SJSA1 (cell line): ENCODE measurements at places on chromosomes 1 and 21. TPM values are rescaled to one million over a fixed set of nuclear protein-coding genes. Genes with fewer than 3 reads are reported as not detected.

LRRC3 gene
- total RNA-seq: 1.6 and 3.0 TPM in 2 replicates

UBE4B gene
- 26.0 and 35.2 TPM in 2 replicates for total RNA-seq

PIK3CD gene
- 9.0 and 15.7 TPM in 2 replicates for total RNA-seq

RIPPLY3 gene
- 1.7 TPM in 1 of 2 replicates, not detected in the other for total RNA-seq

FMO2 gene
- not detected in 2 replicates for total RNA-seq

NECTIN4 gene
- total RNA-seq: 0.21 TPM in 1 of 2 replicates, not detected in the other

DNA sequence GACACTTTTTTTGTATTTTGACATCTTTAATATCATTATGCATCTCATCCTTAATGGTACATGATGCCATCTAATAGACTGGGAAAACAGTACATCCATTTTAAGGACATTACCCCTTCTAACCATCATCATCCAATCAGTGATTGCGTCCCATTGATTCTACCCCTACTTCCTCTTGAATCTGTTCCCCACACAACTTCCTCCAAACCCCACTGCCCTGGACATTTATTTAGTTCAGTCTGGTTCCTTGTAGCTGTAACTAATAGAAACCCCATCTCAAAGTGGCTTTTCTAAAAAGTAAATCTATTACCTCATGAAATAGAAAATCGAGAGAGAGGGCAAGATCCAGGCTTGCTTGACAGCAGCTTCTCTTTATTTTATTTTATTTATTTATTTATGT is 2.1 kb upstream of the ITLN1 start:
- no peak for DNase-seq
- peaks cover 7% of the 10 kb centered on the region; the same call in 1 of the 2 replicates for H3K27me3 ChIP-seq
- no peaks in the 10 kb centered on the region for H3K36me3 ChIP-seq

DNA sequence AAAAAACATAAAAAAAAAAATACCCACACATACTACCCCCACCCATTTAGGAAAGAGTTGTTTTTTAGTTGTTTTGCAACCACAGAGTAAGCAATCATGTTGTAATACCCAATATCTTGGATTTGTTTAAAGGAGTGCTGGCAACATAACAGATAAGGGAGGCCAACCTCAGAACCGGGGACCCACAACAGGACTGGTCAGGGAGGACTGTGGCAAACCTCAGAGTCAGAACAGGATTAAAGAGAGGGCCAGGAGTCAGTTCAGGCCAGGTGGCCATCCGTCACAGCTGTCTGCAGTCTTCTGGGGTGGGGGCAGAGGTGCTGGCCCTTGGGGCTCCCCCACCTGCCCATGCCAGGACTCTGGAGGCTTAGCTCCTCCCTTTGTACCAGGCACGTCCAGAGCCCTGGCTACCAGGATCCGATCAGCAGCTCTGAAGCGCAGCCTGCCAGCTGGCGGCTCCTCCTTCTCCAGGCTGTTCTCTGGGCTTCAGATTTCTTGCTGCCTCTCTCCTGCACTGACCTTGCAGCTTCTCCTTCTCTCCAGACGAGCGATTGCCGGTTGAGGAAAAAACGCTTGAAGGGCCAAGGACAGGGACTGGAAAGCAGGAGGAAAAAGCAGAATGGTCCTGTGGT is 7.9 kb downstream of the H6PD start:
- no peak overlapping the region for H3K27ac ChIP-seq
- DNase-seq: no peak
- no peaks in the 10 kb centered on the region for H3K27me3 ChIP-seq
- peaks cover 6% of the 10 kb centered on the region for H3K36me3 ChIP-seq
- peaks cover 19% of the 10 kb centered on the region for H3K4me1 ChIP-seq

GRCh38 chr1:41638086-41639024 is 153.9 kb upstream of the EDN2 start:
- H3K4me3 ChIP-seq: no peak overlapping the region
- no peak for DNase-seq
- H3K36me3 ChIP-seq: no peaks in the 10 kb centered on the region
- H3K27ac ChIP-seq: no peak overlapping the region
- H3K4me1 ChIP-seq: peaks cover 24% of the 10 kb centered on the region

DNA sequence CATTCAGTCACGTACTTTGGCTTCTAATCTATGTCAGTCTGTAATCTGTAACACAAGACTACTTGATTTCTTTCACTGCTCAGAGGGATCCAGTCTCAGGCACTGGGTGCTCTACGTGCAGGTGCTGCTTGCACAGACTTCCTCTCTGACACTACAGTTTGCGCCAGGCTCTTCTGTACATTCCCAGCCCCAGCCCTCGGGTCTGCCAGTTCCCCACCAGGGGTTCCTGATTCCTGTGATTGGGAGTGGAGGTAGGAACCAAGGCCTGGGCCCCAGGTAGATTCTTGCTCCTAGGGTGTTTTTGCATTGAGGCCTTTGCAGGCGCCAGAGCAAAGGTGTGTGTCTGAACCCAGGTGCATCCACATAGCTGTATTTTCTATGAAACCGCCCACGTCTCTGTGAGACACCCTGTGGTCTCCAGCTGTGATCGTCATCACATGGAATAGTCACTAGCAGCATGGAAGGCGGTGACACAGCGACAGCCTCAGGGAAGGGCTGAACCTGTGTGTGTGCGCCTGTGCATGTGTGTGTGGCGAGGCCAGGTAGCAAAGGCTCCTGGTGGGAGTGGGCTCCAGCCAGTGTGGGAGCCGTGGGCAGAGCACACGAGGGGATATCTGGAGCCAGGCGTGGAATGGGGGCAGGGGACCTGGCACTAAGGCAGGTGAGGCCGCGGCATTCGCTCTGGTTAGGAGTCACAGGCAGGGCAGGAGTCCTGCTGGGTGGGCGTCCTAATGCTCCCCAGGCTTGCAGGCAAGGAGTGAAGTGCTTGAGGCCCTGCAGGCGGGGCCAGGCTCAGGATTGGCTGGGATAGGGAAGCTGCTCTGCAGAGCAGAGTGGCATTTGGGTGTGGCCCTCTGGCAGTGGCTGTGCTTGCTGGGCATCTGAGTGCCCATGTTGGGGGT is 5.2 kb downstream of the GJC2 start:
- H3K36me3 ChIP-seq: peaks cover 9% of the 10 kb centered on the region
- no peaks in the 10 kb centered on the region for H3K4me1 ChIP-seq
- DNase-seq: no peak

- H3K4me3 ChIP-seq: no peak overlapping the region
- no peak overlapping the region for H3K27ac ChIP-seq
- peaks cover 63% of the 10 kb centered on the region for H3K27me3 ChIP-seq
- H3K4me1 ChIP-seq: peaks cover 18% of the 10 kb centered on the region
Observed at GRCh38 chr1:81806432-81806770, 5.7 kb downstream of the ADGRL2 start.

- H3K27ac ChIP-seq: peak overlapping the region; percentile 54
- H3K4me3 ChIP-seq: peak overlapping the region; percentile 91
- peaks cover 3% of the 10 kb centered on the region for H3K36me3 ChIP-seq
Observed at GRCh38 chr1:108877348-108878159, 769 bp downstream of the GPSM2 start.

DNA sequence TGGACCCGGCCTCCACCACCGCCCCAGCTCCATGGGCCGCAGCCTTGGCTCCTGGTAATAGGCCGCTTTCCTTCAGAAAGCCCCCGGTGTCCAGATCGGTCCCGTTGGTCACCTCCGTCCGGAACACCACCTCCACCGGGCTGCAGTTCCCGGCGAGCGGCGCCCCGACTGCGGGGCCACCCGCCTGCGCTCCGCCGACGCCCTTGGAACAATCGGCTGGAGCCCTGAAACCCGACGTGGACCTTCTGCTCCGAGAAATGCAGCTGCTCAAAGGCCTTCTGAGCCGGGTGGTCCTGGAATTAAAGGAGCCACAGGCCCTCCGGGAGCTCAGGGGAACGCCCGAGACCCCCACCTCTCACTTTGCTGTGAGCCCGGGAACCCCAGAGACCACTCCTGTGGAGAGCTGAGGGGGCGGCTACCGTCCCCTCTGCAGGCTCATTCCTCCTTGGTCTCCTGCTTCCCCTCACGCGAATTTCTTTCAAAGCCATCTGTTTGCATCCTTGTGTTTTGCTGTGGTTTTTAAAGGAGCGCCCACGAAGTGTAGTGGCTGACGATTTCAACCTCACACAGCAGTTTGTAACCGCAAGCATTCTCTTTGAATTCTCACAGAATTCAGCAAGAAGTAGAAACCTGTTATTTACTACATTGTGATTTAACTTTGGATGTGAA is 6.0 kb downstream of the FCRLB start:
- peak overlapping the region; percentile 72 for H3K27ac ChIP-seq
- peaks cover 36% of the 10 kb centered on the region for H3K4me1 ChIP-seq
- H3K27me3 ChIP-seq: no peaks in the 10 kb centered on the region
- H3K4me3 ChIP-seq: peak overlapping the region; percentile 87

DNA sequence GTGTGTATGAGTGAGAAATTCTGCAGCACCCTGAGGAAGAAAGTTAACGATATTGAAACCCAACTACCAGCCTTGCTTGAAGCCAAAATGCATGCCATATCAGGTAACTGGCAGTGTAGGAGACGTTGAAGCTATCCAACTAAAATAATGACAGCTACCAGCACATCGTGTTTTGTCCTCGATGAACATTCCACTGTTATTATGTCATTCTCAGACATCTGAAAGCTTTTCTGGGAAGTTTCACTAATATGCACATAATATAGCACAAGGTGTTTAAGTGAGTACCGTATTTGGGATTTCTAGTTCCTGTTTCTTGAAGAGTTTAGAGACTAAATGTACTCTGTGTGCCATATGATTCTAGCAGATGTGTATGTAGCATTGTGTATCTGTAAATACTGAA is 173.5 kb downstream of the DISC1 start:
- no peak for DNase-seq
- no peaks in the 10 kb centered on the region for H3K36me3 ChIP-seq
- no peak overlapping the region for H3K4me3 ChIP-seq
- no peaks in the 10 kb centered on the region for H3K27me3 ChIP-seq

- H3K27me3 ChIP-seq: no peaks in the 10 kb centered on the region
- H3K4me1 ChIP-seq: no peaks in the 10 kb centered on the region
- no peak for DNase-seq
- no peak overlapping the region for H3K4me3 ChIP-seq
- no peak overlapping the region for H3K27ac ChIP-seq
Observed at GRCh38 chr1:196034080-196034706, 574.0 kb downstream of the KCNT2 start.

- DNase-seq: no peak
- peaks cover 22% of the 10 kb centered on the region for H3K27me3 ChIP-seq
- H3K36me3 ChIP-seq: no peaks in the 10 kb centered on the region
- H3K4me1 ChIP-seq: no peaks in the 10 kb centered on the region
- H3K4me3 ChIP-seq: no peak overlapping the region
Observed at GRCh38 chr1:11704194-11704529, 12.7 kb downstream of the DRAXIN start.

DNA sequence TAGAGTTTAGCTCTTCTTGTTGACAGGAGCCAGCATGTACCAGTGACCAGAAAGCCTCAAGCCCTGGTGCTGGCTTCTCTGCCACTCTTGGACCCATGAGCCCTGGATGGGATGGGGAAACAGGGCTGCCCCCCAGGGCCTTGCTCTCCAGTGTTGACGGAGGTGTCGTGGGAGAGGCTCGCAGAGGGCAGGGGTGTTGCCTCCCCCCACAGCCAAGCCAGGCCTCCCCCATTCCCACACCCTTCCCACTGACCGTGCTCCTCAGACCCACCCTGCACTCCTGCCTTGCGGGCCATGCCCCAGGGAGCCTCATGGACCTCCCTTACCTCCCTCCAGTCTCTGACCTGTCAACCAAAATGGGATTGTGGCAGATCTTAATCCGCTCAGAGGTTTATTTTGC is 123.8 kb upstream of the COL6A1 start:
- H3K36me3 ChIP-seq: peaks cover 12% of the 10 kb centered on the region
- peak; percentile 34 for DNase-seq
- no peak overlapping the region for H3K27ac ChIP-seq
- H3K4me3 ChIP-seq: no peak overlapping the region
- no peaks in the 10 kb centered on the region for H3K27me3 ChIP-seq

GRCh38 chr21:17492415-17493168 is 20.3 kb upstream of the CXADR start:
- no peak for DNase-seq
- no peaks in the 10 kb centered on the region for H3K36me3 ChIP-seq
- peaks cover 13% of the 10 kb centered on the region for H3K4me1 ChIP-seq
- H3K27me3 ChIP-seq: no peaks in the 10 kb centered on the region

DNA sequence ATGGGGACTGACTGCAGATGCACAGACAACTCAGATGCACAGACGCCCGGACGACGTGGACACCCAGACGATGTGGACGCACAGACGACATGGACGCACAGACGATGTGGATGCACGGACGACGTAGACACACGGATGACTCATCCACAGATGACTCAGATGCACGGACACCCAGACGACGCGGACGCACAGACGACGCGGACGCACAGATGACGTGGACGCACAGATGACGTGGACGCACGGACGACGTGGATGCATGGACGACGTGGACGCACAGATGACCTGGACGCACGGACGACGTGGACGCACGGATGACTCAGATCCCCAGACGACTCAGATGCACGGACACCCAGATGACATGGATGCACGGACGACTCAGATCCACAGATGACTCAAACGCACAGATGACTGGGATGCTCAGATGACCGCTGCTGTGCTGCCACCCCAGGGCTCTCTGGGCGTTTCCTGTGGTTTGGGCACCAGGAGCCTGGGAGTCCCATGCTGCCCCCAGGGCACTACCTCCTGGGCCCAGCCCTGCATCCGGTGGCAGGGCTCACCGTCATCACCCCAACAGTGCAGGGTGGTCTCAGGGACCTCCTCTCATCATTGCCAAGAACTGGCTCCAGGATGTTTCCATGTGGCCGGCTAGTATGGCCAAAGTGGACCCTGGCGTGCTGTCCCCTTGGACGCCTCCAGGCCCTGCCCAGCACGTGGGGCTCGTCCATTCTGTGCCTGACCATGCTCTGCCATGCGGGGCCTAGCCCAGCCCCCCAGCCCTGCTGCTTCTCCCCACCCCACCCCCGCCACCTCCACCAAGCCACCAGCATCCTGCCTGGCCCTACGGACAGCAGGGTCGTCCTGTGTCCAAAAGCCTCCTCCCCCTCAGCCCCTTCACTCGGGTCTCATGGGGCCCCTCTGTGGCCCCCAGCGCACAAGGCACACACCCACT is 14.0 kb downstream of the FAAP20 start:
- no peaks in the 10 kb centered on the region for H3K27me3 ChIP-seq
- DNase-seq: no peak
- H3K4me3 ChIP-seq: no peak overlapping the region
- no peak overlapping the region for H3K27ac ChIP-seq
- peaks cover 7% of the 10 kb centered on the region for H3K4me1 ChIP-seq

DNA sequence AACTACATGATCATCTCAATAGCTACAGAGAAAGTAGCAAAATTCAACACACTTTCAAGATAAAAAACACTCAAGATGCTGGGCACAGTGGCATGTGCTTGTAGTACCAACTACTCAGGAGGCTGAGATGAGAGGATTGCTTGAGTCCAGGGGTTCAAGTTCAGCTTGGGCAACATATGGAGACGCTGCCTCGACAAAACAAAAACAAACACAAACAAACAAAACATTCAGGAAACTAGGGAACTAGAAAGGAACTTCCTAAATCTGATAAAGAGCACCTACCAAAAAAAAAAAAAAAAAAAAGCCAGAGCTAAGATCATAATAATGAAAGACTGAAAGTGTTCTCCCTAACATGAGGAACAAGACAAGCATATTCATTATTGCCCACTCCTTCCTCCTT is 22.8 kb upstream of the RNF186 start:
- no peaks in the 10 kb centered on the region for H3K36me3 ChIP-seq
- H3K4me3 ChIP-seq: no peak overlapping the region
- peaks cover 17% of the 10 kb centered on the region for H3K4me1 ChIP-seq
- no peaks in the 10 kb centered on the region for H3K27me3 ChIP-seq
- H3K27ac ChIP-seq: no peak overlapping the region
- no peak for DNase-seq
